ENCODE measurements at places on chromosomes 12 and 14. TPM values are rescaled to one million over a fixed set of nuclear protein-coding genes. Genes with fewer than 3 reads are reported as not detected.
A peak's percentile ranks its signal among the peaks of the same experiment; 100 is the strongest.

KHNYN gene
- 16.3 TPM for total RNA-seq

SMIM41 gene
- 0.52 TPM for total RNA-seq

MGP gene
- 324 TPM for total RNA-seq

RASSF3 gene
- 114 TPM for total RNA-seq

GRCh38 chr14:61281186-61281947 is at the start of gene TMEM30B:
TSS of gene TMEM30B (minus strand) at chr14:61281338. CDS start at chr14:61281147, 191 bp downstream.
- H3K4me3 ChIP-seq = peak within 1 kb of the TSS; percentile 50
- no peak for DNase-seq
- H3K27me3 ChIP-seq = peaks cover 68% of the 10 kb centered on the region
- peaks cover 19% of the 10 kb centered on the region for H3K4me1 ChIP-seq

DNA sequence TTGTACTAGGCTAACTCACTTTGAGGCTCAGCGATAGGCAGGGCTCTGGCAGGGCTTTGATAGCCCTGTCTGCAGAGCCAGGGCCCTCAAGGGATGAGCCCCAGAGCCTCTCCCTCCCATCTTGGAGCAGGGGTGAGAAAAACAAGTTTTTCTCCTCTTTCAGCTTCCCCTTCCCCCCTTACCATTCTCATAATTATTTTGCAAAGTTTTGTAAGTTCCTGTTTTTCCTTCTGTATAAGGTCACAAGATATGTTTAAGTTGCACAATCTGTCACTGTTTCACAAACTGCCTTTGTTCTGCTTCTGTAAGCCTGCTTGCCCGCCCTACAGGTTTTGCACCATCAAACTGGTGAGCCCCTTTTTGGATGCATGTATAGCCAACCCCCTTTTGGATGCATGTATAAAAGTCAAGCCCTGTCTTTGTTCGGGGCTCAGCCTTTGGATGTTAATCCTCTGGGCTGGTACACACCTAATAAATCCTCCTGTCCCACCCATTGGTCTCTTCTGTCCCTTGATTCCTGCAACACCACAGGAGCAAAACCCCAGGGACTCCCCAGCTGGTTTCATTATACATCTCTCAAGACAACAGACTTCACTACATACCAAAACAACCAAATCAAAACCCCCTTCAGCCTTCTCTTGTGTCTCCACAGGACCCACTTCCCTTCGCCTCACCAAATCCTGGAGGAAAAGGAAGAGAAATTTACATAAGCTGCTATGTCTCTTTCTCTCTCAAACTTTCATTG is 52.5 kb upstream of the RESF1 start:
- peak overlapping the region; percentile 35 for H3K27ac ChIP-seq
- no peak for DNase-seq
- H3K4me1 ChIP-seq = no peaks in the 10 kb centered on the region
- no peaks in the 10 kb centered on the region for H3K36me3 ChIP-seq

GRCh38 chr12:120950807-120951206 is 27.5 kb upstream of the HNF1A start:
- no peak overlapping the region for H3K27ac ChIP-seq
- no peaks in the 10 kb centered on the region for H3K27me3 ChIP-seq
- H3K4me1 ChIP-seq = no peaks in the 10 kb centered on the region
- H3K4me3 ChIP-seq = no peak overlapping the region

DNA sequence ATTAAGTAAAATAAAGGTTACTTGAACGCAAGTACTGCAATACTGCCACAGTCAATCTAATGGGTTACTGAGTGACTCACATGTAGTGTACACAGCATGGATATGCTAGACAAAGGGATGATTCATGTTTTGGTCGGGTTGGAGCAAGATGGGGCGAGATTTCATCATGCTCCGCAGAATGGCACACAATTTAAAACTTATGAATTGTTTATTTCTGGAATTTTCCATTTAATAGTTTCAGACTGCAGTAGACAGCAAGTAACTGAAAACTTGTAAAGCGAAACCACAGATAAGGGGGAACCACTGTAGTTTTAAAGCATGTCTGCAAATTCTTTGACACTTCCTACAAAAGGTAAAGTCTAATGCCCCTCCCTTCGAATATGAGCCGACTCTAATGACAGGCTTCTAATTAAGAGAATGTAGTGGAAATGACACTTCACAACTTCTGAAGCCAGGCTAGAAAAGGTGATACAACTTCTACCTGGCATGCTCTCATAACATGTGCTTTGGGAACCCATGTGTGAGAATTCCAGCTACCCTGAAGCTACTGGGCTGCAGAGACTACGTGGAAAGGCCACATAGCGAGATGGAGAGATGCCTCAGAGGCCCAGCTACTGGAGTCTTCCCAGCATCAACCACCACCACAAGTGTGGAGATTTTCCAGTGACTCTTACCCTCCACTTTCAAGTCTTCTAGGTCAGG is 13.9 kb upstream of the TCP11L2 start:
- no peaks in the 10 kb centered on the region for H3K4me1 ChIP-seq
- no peaks in the 10 kb centered on the region for H3K36me3 ChIP-seq
- no peak for DNase-seq
- no peak overlapping the region for H3K27ac ChIP-seq
